AG09309 (cell line): ENCODE measurements at places on chromosomes 5 and 9.
A peak's percentile ranks its signal among the peaks of the same experiment; 100 is the strongest.

GRCh38 chr5:80238778-80239679 lies 16.8 kb downstream of the SERINC5 start:
- DNase-seq = no peak

GRCh38 chr9:13009871-13010270 lies 235.1 kb downstream of the LURAP1L start:
- DNase-seq = no peak

DNA sequence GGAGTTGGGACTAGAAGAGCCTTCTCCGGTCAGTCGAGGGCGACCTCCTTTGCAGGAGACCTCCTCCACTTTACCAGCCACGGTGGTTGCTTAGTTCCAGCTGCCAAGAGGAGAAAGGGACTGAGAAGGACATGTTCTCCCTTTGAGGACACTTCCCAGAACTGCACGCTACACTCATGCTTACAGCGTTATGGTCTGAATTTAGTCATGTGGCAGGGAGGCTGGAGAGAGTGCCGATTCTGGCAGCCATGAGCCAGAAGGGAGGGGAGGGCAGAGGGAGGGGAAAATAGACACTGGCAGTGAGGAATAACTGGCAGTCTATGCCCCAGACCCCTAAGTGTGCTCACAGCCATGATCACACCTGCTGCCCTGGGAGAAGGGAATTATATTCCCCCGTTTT lies 47.8 kb downstream of the TSPAN17 start:
- no peak for DNase-seq

- no peak for DNase-seq
Measured at GRCh38 chr9:133715866-133716563, 22.1 kb downstream of the SARDH start.

GRCh38 chr5:143142596-143143435 lies 260.7 kb downstream of the NR3C1 start:
- peak; percentile 88 for DNase-seq

DNA sequence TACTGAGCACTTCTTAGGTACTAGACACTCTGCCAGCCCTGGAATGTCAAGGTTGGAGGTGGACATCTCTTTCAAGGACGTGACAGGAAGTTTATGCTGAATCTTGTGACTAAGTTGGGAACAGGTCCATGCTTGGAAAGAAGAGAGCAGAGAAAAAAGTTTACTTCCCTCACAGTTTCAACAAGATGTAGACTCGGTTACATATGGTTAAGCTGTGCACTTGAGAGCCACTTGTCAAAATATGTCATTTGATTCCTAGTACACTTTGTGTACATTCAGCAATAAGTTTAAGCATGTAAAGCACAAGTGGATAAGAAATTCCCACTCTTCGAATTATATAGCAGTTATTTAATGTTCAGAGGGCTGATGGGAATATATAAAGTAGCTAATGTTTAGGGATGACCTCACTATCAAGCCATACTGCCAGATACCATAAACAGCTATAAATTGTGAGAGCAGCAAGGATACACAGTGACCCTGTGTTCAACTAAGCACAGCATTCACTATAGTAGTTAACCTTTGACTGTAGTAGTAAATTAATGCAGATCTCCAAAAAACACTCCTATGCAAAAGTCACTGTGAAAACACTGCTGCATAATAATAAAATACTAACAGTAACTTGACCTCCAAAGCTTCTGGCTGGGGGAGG lies 1944.6 kb upstream of the WWC1 start:
- DNase-seq = no peak

DNA sequence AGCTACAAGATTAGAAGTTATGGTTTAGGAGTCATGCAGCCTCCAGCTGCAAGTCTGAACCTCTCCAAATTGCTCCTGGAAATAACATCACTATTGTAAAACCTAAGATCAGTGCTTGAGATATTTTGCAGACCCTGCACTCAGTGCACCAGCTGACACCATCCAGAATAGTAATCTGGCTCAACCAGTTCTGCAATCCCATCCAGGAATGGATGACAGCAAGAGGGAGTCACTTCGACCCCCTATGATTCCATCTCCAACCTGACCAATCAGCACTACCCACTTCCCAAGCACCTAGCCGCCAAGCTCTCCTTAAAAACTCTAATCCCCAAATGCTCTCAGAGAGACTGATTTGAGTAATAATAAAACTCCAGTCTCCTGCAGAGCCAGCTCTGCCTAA lies 37.9 kb upstream of the NR4A3 start:
- no peak for DNase-seq

- no peak for DNase-seq
Measured at GRCh38 chr5:137566118-137566541, 67.0 kb upstream of the SPOCK1 start.
